Body of pancreas (tissue), 4 donors: ENCODE measurements at places on chromosomes 16 and 17.

- DNase-seq: no peak
Observed at GRCh38 chr16:14405611-14406537, 224.2 kb downstream of the PARN start.

DNA sequence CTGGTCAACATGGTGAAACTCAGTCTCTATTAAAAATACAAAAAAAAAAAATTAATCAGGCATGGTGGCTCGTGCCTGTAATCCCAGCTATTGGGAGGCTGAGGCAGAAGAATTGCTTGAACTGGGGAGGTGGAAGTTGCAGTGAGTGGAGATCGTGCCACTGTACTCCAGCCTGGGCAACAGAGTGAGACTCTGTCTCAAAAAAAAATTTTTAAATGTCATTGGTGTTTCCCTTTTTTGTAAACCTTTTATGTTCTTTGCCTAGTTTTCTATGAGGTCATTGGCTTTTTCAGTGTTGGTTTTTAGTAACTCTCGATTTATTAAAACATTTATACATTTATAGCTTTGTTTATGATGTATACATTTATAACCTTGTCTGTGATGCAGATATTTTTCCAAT, 18.2 kb downstream of the NLRC5 start:
- DNase-seq: no peak

- DNase-seq: no peak
Observed at GRCh38 chr16:29849505-29849904, 13.5 kb downstream of the CDIPT start.

DNA sequence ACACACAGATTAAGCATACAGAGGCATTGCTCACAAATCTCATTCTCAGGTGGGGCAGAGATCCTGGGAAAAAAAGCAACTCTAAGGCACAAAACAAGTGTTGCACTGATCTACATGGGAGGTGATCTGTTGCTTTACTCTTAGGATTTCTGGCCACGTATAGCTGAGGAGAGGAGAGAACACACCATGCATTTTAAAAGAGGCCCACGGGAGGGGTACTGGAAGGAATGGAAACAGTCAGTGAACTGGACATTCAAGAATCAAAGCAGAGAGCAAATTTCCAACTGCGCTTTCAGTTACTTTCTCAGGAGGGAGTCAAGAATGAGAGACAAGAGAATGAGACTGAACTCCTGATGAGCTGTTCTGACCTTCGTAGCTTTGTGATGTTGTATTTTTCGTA, 1105.9 kb downstream of the CDH8 start:
- no peak for DNase-seq

GRCh38 chr17:34571428-34572130, 7.8 kb upstream of the TMEM132E start:
- no peak for DNase-seq

DNA sequence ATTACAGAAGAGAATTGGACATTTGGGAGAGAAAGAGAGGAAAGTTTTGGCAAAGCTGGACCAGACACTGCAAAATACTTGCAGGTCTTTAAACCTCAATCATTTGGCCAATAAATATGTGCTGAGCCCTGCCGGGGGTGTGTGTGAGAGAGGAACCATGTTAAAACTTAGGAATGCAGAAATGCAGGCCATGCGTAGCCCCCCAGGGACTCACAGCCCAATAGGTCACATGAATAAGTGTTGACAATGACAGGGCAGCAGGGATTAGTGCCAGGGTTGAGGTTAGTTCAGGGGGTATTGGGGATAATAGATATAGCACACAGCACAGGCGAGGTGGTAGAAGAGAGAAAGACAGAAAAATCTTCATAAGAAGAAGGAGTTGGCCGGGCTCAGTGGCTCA, 113.3 kb upstream of the ADAMTS18 start:
- DNase-seq: no peak

GRCh38 chr17:79340333-79341221, 266.0 kb downstream of the ENGASE start:
- no peak for DNase-seq

- DNase-seq: peak; percentile 87
Observed at GRCh38 chr17:3667366-3668278, 756 bp downstream of the TAX1BP3 start.

DNA sequence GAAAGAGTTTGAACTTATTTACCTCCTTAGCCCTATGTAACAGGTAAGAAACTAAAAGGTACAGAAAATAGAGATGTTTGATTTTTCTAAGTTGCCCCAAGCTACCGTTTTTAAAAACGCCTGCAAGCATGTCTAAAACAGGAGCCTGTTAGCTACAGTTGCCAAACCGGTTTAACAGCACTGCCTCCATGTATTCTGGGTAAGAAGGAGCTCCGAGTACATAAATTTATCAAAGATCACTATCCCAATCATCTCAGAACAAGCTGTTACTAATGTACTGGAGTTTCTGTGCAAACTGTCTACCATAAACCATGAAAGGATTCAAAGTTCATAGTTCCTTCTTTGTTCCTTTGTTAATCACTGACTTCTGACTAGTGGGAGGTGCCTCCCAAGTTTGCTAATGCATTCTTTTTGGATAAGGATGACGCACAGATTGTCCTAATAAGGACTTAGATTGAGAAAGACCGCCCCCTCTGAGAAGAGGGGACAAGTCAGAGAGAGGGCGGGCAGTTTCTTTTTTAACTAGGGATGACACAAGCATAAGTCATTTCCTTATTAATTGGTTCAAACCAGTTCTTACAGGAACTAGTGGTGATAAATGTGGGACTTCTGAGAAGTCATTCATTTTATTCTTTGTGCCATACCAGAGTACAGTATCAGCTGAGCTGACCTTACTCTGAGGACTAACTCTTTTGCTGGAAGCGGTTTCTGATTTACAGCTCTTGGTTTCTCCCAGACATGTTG, 55.3 kb downstream of the TUBD1 start:
- DNase-seq: peak; percentile 89

DNA sequence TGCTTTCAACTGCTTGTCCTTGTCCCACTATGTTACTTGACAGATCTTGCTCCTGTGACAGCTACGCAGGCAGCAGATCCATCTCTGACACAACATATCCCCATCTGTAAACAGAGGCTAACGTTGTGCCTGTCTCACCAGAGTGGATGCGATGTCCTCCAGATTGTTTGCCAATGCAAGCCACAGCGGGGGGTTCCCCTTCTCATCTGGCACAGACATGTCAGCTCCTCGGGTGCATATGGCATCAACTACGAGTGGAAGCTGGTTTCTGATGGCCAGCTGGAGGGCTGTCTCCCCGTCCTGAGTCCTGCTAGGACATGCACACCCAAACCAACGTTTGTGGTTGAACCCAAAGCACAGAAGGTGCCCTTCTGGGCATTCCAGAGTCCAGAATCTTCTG, 39.0 kb downstream of the CYB5D2 start:
- no peak for DNase-seq

GRCh38 chr16:89013111-89013510, 36.1 kb upstream of the CBFA2T3 start:
- DNase-seq: no peak

DNA sequence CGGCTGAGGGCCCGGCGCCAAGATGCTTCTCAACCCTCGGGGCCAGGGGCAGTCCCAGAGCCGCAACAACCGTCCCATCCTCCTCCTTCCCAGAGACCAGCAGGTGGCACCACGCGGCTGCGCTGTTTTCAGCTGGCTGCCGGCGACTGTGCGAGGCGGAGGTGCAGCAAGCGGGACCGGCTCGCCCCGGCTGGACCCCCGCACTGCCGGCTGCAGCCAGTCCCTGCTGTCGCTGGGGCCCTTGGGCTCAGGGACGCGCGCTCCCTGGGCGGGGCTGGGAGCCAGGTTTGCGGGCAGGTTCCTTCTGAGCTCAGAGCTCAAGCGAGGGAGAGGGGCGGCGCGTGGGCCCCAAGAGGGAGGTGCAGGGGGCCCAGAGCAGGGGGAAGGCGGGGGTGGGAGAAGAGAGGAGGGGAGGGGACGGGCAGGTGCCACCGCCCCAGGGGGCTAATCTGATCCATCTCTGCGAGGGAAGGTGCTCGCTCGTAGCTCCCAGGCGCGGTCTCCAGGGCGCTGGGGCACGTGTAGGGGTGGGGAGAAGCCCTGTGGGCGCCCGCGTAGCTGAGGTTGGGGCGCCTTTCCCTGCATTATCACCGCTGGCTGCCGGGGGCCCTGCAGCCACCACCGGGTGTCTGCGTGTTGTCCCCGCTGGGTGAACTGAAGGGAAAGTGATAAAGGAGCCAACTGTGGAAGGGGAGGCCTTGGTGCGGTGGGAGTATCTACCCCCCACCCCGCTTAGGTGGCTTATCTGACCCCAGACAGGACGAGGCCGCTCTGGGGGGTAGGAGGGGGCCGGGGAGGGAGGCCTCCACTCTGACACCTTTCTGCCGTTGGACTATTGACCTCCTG, 24.2 kb downstream of the STAT5A start:
- DNase-seq: peak; percentile 64

DNA sequence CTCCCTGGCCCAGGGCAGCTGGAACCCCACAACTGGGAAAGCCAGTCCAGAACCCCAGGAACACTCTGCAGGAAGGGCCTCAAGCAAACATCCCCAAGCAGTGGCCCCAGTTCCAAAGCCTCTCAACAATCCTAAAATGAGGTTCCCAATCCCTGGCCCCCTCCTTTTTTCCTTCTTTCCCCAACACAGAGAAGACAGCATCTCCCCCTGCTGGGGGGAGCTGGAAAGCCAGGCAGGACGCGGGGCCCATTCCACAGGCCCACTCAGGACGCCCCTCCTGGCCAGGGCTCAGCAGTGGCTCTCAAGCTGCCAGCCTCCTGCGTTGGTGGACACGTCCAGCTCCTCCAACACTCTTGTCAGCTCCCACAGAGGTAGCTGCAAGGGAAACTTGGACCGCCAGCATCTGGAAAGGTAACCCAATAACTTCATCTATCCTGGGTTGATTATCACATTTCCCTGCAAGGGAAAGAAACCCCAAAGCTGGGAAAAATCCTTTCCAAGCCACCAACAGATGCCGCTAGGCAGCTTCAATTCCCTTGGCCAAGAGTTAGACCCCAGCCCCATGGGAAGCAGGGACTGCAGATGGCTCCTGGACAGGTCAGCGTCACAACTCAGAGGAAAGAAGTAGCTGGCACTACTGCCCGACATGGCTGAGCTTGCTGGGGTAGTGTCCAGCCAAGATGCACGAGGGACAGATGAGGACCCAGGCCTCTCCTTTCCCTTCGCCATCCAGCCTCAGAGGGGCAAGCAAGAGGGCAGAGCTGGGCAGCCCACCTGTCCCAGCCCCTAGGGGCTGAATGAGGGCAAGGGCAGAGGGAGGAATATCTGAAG, 7.6 kb downstream of the HDAC5 start:
- DNase-seq: no peak

GRCh38 chr17:42067371-42068091, 17.1 kb upstream of the C17orf113 start:
- DNase-seq: peak; percentile 51

DNA sequence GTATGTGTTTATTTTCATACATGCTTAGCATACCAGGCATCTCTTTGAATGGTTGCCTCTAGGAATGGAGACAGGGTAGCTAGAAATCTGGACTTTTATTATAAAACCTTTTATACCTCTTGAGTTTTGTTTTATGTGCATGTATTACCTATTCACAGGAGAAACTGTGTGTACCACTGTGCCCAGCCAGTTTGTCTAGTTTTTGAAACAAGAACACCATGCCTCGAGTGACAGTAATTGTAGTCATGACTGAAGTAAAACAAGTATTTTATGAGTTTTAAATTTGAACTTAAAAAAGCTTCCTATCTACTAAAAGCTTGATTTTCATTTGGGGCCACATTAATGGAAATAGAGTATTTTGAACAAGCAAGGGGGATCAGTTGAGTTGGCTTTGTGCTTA, 57.4 kb downstream of the SNTB2 start:
- DNase-seq: no peak

GRCh38 chr17:39404542-39405378, 3.3 kb upstream of the FBXL20 start:
- no peak for DNase-seq

DNA sequence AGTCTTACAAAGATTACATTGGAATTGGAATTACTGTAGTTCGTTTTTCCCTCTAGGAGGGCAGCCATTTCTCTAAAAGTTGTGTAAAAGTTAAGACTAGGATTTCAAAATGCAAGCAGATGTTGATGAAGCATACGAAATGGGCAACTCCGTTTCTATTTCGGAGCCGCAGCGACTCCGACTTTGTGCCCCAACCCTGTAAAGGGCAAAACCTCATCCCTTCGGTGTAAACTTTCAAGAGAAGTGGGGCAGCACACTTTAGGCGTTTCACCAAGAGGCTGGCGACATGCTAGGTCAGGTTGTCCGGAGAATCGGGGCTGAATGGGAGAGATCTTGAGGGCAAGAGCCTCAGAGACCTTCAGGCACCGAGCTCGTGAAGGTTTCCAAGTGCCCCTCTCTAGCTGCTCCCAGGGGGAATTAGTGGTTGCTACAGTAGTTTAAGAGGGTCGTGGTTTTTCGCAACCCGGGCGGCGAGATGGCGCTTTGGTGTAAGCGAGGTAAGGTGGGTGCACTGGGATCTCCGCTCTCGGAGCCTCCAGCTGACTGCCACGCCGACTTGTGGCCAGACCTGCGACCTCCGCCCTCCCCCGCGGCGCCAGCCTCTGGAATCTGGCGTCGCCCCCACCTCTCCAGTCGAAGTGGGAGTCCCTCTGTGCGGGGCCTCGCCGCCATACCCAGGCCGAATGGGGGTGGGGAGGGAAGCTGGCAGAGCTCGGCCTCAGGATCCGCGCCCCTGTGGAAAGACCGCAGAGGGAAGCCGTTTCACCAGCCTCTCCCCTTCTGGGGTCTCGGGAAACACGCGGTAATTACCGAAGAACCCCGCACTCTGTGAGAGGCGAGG, 1.0 kb upstream of the HEXIM2 start:
- DNase-seq: peak; percentile 82

GRCh38 chr17:40623419-40624210, 24.0 kb downstream of the SMARCE1 start:
- no peak for DNase-seq

GRCh38 chr16:85158743-85159178, 46.5 kb upstream of the CIBAR2 start:
- DNase-seq: no peak

DNA sequence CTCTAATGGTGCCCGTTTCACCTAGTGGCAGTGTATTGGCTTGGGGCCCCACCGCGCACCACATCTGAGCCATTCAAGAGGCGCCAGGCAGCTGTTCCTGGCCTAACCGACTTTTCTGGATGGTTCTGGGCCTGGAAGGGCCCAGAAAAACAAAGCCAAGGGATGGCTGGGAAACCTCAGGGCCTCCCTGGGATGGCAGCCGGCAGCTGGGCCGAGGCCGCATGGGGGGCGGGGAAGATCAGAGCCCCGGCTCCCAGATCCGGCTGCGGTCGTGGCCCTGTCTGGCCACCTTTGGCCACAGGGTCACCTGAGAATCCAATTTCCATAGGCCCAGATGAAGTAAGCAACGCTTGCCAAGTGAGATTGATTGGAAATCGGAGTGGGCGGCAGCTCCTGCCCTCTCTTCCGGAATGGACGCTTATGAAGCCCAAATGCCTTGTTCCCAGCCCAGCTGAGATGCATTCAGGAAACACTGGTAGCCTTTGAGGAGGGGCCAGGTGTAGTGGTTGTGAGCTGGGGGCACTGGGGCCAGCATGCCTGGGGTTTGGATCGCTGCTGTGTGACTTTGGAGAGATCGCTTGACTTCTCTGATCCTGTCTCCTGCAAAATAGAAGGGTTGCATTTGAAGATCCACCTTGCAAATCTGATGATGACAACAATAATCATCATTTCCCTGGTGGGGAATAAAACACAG, 163.8 kb upstream of the GSE1 start:
- DNase-seq: no peak
